ENCODE measurements at places on chromosomes 3 and 15.

DNA sequence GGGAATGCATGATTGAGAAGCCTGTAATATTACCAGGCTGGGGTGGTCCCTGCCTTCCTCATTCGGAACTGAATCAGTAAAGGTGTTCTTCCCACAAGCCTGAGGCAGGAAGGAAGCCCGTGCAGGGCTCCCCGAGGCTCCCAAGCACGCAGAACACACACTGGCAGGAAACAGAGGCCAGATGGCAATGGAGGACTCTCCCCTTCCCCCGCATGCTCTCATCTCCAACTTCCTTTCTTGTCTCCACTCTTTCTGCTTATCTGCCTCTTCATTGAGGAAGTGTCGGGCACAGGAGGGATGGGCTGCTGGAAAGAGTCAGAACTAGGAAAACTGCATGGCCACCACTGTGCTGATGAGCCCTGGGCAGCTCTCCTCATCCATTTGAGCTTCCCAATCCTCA lies 123.5 kb downstream of the NUP210 start:
- DNase-seq, result no peak

DNA sequence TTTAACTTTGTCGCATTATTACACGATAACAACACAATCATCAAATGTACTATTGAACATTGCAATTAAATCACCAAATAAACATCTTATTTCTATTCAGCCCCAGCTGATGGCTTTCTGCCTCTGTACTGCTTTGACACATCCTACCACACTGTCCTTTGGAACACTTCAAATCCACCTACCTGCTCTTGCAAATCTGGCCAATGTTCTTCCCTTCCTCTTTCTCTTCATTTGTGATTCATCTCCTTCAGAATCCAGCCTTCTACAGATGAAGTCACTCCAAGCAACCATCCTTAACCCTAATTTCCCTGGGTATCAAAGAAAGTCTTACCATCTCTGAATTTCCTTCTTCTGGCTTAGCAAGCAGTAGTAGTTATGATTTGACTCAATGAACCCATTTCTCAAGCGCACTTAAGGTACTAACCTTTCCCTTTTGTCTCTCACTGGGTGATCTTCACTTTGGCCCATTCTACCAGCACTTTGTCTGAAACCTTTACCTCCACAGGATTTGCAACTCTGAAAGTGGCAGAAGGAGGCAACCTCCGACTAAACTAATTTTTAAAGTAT lies 502.9 kb downstream of the FOXP1 start:
- no peak for DNase-seq

DNA sequence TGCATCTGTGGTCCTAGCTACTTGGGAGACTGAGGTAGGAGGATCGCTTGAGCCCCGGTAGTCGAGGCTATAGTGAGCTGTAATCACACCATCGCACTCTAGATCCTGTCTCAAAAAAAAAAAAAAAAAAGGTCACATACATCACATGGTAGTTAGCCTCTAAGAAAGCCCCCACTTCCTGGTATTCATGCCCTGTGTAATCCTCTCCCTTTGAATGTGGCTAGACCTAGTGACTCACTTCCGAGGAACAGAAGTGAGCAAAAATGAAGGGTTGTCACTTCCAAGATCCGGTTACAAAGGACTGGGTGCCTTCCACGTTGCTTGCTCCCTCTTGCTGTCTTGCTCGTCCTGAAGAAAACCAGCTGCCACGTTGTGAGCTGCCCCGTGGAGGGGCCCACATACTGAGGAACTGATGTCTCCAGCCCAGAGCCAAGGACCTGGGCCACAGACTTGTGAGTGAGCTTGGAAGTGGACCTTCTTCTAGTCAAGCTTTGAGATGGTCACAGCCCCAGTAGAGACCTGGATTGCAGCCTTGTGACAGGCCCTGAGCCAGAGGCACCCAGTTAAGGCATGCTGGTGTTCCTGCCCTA lies 12.6 kb upstream of the LCTL start:
- DNase-seq, result no peak

- no peak for DNase-seq
These were observed 573 bp upstream of the CEP152 start for GRCh38 chr15:48811325-48811958.

GRCh38 chr3:44069276-44069675 lies 172.4 kb upstream of the TOPAZ1 start:
- DNase-seq, result no peak

- no peak for DNase-seq
These were observed 6.3 kb downstream of the ACAA1 start for GRCh38 chr3:38130631-38131065.

DNA sequence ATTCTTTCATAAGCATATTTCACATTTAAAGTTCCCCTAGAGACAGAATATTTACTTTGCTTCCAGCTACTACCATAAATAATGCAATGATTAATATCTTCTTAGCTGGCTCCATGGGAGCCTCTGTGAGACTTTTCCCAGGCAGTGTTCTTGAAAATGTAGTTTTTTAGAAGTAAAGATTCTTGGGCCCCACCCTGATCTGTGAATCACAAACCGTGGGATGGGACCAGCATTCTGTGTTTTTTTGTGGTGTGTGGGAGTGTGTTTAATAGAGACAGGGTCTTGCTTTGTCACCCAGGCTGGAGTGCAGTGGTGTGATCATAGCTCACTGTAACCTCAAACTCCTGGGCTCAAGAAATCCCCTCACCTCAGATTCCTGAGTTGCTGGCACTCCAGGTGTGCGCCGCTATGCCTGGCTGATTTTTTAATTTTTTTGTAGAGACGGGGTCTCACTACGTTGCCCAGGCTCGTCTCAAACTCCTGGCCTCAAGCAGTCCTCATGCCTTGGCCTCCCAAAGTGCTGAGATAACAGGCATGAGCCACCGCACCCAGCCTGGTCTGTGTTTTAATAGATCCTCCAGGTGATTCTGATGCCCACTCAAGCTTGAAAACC lies 83.0 kb downstream of the KLHL25 start:
- no peak for DNase-seq

- DNase-seq, result no peak
These were observed 400.9 kb downstream of the PLOD2 start for GRCh38 chr3:145760036-145760435.

DNA sequence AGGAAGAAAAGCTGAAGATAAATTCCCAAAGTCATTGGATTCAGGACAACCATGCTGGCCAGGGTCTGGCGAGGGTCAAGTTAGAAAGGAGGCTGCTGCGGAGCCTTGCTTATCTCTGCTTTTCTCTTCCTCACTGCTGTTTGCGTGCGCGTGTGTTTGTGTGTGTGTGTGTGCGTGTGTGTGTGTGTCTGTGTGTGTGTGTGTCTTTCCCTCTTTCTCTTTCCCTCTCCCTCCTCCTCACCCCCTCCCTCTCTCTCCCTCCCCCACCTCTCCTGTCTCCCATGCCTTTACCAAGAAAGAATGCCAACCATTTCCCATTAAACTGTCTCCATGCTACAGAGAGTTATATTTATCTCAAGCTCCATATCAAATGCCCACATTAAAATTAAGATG lies at the start of gene COLQ:
Gene COLQ (minus strand): TSS at position 134 of the 393 bp plus-strand sequence. CDS start 81 bp downstream, at position 53.
- DNase-seq, result no peak

GRCh38 chr3:127158614-127159229 lies 34.2 kb upstream of the PRR23E start:
- no peak for DNase-seq
